ENCODE measurements at places on chromosomes 2 and 18.

GRCh38 chr18:69785466-69785865 is 162.2 kb downstream of the CD226 start:
- no peak for DNase-seq

- no peak for DNase-seq
Measured at GRCh38 chr2:71749671-71750101, 296.3 kb downstream of the DYSF start.

DNA sequence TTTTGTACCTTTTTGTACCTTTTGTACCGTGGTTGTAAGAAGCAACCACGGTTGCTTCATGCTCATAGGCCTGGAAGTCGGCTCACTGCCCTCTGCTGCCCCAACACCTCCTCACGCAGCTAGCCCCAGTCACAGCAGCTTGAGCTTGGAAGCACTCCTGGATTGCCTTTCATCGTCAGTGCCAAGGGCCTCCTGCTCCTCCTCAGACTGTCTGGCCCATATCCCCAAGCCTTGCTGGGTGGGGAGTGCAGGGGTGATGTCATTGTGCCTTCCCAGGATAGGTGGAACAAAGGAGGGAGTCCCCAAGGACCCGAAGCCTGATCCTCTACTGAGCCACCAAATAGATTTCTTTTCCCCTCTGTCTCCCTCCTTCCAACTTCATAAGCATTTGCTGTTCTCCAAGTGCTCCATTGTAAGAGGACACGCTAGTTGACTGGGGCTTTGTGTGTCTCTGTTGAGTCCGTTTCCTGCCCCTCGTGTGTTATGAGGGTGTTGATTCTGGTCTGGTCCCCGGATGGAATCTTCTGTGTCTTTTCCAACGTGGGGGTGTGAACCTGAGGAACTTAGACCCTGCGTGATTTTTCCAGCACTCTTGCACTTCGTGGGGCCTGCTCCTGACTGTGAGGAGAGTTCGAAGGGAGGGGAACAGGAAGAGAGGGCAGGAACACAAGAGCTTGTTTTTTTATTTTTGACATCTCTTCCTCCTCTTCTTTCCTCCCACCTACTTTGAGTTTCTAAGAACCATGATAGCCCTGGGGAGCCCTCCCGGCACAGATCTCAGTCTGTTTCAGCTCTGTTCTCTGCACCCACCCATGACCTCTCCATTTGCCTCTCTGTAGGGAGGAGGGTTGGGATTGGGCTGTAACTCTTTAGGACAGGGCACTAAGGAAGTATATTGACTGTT is 127.2 kb upstream of the EML6 start:
- no peak for DNase-seq

DNA sequence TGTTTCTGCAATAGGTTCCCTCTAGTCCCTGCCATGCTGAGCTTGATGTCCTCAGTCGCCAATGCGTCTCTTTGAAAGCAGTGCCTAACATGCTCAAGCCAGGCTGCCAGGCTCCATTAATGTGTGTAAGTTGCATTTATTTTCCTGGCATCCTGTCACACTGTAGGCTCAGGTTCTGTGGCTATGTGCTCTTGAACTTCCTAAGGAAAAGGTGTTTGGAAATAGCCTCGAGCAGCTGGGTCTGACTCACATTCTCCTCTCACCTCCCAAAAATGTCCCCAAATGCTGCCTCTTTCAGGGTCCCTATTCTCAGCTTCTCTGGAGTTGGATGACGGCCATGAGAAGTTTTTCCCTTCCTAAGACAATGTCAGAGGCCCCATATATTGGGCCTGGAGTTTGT is 58.0 kb upstream of the SLC14A2 start:
- no peak for DNase-seq
